Activated CD4-positive, CD25-positive, alpha-beta regulatory T cell treated with anti-CD3 and anti-CD28 coated beads, Interleukin-2, amount 50 U/mL, for 72 hours (primary cell): ENCODE measurements at places on chromosomes 3 and 15.

DNA sequence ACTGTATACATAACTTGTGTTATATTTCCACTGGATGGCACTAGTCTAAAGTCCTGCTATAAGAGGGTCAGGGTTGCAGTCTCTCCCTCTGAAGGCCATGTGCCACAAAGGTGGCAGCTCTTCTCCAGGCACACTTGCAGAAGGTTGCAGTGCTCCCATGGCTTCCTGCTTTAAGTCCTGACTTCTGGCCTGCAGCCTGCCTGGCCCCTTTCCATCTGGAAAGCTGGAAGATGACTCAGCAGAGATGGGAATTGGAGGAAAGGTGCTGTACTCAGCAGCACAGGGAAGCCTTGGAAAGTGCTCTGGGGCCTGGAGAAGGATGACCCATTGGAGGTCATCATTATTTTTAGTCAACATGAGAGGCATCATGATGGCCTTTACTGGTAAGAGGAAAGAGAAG is 40.9 kb upstream of the MRPL3 start:
- no peak for DNase-seq

- no peak for DNase-seq
Measured at GRCh38 chr3:105906345-105906744, 37.5 kb upstream of the CBLB start.

- no peak for DNase-seq
Measured at GRCh38 chr15:56757875-56758274, 24.6 kb upstream of the ZNF280D start.

GRCh38 chr15:90889313-90889730 is 5.0 kb downstream of the FES start:
- no peak for DNase-seq

DNA sequence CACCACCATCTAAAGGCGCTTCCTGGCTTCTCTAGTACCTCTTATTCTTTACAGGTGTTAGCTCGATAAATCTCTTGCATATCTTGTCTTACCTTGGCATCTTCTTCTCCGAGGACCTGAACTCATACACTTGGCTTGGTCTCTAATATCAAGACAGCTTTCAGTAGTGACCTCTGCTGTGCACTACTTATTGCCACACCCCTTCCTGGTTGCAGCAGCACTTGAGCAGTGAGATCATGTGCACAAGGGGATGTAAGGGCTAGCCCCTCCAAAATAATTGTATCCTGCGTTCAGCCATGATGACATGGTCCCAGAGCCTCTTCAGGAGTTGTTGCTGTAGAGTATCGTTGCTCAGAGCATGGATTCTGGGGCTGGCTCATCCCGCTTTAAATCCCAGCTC is 1.3 kb upstream of the PLA1A start:
- DNase-seq, result no peak

DNA sequence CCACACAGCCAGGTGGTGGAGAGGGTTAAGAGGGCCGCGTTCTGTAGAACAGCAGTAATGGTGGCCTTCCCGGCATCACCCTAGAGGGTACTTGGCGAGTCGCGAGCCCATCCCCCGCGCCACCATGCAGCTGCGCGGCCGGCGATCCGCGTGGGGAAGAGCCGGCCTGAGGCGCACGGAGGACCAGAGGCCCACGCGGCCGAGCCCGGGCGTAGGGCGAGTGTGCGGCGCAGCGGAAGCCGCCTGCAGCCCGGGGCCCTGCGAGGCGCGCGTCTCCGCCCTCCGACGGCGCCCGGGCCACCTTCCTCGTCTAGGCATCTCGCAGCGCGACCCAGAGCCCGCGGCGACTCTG is 423 bp downstream of the TKT start:
- DNase-seq, result peak; percentile 64

DNA sequence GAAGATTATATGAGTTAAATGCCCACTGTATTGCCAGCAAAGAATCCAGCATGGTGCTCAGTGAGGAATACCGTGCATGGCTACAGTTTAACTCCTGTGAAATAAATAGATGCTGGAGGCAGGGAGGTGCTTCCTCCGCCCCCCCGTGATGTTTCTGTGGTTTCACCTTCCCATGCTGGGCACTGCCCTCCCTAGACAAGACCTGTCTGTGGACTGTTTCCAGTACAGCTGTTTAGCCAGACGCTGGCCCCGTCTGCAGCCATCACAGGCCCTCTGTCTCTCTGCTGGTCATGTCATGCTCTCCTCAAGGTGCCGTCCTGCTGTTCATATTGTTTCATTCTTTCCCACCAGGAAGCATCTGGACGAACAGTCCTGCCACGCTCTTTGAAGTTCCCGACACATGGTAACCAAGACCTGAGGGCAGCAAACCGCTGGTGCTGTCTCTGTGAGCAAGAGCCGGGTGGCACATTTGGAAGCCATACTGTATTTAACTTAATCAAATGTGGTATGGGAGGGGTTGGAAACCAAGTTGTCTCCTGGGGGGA is 31.4 kb downstream of the GOLGA8S start:
- DNase-seq, result no peak

DNA sequence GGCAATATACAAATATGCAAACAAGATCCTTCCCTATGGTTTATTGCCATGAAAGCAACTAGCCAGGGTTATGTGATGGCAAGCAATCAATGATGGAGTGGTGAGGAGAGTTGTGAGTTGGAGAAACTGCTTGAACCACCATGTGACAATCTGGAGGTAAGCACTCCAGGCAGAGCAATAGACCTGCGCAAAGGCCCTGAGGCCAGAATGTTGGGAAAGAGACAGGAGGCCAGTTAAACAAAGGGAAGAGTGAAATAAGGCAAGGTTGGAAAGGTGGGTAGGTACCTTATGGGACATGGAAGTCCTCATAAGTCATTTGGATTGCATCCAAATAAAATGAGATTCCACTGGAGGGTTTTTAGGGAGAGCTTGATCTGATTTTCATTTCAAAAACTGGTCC is 80.0 kb upstream of the WNT5A start:
- no peak for DNase-seq

GRCh38 chr15:49622561-49622960 is 1.7 kb downstream of the DTWD1 start:
- DNase-seq, result no peak

DNA sequence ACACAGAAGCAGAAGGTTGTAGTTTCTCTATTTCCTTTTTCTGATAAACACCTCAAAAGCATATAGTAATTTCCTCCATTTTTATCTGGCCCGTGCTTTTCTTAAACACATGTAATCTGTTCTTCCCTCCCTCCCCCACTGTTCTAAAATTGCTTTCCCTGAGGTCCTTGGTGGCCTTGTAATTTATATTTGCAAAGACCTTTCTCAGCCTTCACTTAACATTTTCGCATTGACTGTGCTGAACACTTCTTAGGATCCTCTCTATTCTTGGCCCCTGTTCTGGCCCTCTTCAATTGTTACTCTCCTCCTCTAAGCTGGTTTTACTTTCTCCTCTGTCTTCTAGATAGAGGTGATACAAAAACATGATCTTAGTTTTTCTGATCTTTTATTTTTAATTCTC is 28.3 kb downstream of the GAP43 start:
- no peak for DNase-seq

DNA sequence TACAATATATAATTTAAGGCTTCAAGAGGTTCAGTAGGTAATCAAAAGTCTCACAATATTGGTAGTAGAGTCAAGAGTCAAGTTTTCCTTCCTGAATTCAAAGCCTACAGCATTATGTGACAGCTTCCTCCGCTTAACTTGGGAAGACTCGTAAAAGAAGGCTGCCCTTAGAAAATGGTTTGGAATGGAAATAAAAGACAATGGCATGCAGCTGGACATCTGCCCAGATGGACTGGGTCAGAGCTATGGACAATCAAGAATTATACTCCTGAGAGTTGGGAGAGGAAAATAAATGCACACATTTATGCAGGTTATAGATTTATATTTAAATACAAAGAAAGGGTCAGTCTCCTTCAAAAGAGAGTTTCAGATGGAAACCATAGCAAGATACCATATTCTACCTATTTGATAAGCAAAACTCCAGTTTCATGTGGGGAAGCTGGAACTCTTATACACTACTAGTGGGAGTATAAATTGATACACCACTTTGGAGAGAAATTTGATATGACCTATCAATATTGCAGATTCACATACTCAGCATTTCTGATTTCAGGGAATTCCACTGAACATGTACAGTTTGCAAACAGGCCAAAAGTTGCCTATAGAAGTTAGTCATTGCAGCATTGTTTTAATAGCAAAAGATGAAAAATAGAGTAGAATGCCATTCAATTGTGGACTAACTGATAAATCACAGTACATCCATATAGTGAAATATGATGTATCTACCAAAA is 6.1 kb downstream of the CRYBG3 start:
- no peak for DNase-seq

DNA sequence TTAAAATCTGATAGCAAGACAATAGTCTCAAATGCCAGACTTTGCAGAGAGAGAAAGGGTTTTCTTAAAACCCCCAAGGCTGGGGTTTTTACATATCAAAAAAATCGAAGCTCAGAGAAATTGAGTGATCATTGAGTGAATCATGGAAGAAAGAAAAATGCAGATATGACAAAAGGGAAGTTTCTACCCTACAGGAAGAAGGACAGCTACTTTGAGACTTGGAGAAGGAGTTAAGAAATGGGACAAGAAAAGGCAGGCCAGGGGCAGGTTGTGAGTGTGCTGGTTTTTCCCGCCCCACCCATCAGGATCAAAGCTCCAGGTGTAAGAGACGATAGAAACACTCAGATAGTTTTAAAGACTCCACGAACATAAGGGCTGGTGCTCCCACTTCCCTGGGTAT is 18.6 kb downstream of the TMEM158 start:
- no peak for DNase-seq

DNA sequence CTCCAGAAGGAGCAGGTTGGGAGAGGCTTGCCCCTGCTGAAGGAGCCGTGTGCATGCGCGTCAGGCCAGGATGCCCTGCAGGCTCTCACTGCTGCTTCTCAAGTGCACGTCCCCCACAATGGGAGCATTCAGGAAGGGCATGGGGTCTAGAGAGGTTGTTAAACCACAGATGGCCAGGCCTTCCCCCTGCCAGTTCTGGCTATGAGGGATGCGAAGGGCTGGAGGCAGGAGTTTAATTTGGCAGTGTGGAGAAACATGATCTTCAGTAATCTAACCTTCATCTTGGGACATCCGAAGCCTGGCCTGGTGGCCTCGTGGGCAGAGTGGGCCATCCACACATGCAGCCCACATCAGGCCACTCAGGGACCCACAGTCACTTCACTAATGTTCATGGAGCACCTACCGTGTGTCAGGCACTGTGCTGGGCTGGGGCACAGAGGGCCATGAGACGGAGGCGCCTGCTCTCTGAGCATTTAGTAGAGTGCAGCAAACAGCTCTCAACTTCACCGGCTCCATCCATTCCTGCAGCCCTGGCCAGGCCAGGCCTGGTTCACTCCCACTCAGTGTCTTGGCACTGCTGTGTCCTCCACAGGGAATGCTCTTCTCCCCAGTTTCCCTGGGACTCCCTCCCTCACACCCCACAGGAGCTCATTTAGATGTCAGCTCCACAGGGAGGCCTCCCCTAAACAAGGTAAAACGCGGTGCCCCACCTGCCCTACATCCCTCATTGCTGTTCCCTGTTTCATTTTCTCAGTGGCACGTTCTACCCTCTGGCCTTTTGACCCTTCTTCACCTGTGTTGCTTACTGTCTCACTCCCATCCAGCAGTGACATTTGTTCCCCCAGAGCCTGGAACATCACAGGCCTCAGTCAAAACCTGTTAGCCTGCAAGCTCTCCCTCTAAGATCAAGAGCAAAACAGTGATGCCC is 4.0 kb downstream of the CFAP100 start:
- no peak for DNase-seq

GRCh38 chr15:69060744-69061143 is 46.2 kb downstream of the NOX5 start:
- DNase-seq, result no peak

- no peak for DNase-seq
Measured at GRCh38 chr15:66957431-66957720, 108.0 kb upstream of the SMAD3 start.

DNA sequence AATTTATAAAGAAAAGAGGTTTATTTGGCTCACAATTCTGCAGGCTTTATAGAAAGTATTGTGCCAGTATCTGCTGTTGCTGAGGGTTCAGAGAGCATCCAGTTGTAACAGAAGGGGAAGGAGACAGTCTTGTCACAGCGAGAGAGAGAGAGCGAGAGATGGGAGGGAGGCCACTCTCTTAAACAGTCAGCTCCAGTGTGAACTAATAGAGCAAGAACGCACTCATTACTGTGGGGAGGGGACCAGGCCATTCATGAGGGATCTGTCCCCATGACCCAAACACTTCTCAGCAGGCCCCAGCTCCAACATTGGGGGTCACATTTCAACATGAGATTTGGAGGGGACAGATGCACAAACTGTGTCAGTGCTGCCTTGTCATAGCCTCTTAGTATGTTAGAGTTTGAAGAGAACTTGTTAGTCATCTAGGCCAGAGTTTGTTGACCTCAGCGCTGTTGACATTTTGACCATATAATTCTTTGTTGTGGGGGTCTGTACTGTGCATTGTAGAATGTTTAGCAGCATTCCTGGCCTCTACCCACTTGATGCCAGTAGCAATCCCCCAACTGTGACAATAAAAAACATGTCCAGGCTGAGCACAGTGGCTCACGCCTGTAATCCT is 15.3 kb downstream of the STARD9 start:
- no peak for DNase-seq

DNA sequence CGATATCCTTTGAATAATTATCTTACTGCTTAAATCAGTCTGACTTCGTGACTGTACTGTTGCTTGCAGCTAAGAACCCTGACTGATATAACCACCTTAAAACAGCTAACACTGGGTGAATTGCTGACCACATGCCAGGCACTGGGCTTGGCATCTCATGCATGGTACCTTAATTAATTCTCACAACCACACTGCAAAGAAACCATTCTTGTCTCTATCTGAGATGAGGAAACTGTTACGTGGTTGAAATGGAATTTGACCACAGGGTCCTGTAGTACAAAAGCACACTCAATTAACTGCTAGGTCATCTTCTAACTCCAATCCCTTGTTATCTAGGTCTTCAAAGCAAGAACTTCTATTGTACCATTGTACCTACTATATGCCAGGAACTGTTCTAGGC is 92.7 kb upstream of the PRICKLE2 start:
- no peak for DNase-seq

GRCh38 chr15:40046721-40047414 is 7.9 kb upstream of the SRP14 start:
- DNase-seq, result no peak

- no peak for DNase-seq
Measured at GRCh38 chr3:138408751-138409570, 25.5 kb upstream of the ESYT3 start.

DNA sequence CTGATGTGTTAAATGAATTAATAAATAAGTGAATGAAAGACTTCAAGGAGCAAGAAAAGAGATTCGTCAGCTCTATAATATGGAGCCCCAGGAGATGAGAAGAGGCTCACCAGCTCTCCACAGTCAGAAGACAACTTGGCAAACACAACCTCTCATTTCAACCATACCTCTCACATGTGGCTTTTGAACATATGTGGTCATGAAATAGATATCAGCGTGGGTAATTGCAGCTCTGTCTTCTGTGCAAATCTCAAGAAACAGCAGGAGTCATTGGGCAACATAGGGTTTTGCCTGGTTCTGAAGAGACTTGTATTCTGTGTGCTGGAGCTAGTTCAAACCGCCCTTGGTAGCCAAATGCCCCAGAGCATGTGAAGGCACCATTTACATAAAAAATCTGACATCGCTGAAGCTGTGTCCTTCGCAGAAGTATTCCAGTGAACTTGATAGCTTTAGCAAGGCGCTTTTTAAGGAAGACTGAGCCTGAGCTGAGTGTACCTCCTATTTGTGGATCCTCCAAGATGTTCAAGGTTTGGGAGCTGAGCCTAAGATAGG is 8.4 kb downstream of the CX3CR1 start:
- no peak for DNase-seq

- no peak for DNase-seq
Measured at GRCh38 chr3:133910422-133910821, 14.7 kb upstream of the RAB6B start.
